ENCODE measurements at places on chromosomes 13 and 19. TPM values are rescaled to one million over a fixed set of nuclear protein-coding genes. Genes with fewer than 3 reads are reported as not detected.

DNA sequence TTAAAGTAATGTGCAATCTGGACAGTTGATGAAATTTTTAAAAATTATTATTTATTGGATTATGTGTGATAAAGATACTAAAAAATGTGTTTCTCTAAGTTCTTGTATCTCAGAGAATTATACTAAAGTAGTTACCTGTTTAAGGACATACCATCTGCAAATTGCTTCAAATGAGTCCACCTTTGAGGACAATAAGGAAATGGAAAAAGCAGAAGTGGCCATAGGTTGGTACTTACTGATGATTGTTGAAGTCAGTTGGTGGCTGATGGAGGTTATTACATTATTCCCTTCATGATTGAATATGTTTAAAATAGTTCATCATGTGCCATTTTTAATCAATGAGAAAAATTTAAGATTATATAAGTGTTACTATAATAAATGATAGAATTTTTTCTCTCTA, 367.0 kb downstream of the MYO16 start:
- H3K27ac ChIP-seq = no peak overlapping the region
- no peaks in the 10 kb centered on the region for H3K36me3 ChIP-seq
- H3K4me3 ChIP-seq = no peak overlapping the region
- H3K27me3 ChIP-seq = no peaks in the 10 kb centered on the region

- peaks cover 86% of the 10 kb centered on the region for H3K4me1 ChIP-seq
- peak overlapping the region; percentile 48 for H3K4me3 ChIP-seq
- H3K27me3 ChIP-seq = no peaks in the 10 kb centered on the region
These were observed 37.0 kb upstream of the NANOS3 start for GRCh38 chr19:13839938-13840304.

GRCh38 chr19:28199323-28199722, 1013.6 kb downstream of the UQCRFS1 start:
- H3K27me3 ChIP-seq = no peaks in the 10 kb centered on the region
- H3K36me3 ChIP-seq = no peaks in the 10 kb centered on the region
- H3K27ac ChIP-seq = no peak overlapping the region
- H3K4me1 ChIP-seq = no peaks in the 10 kb centered on the region
- H3K4me3 ChIP-seq = no peak overlapping the region
- DNase-seq = no peak

GRCh38 chr13:33349288-33349985, 63.9 kb upstream of the STARD13 start:
- DNase-seq = no peak
- no peaks in the 10 kb centered on the region for H3K4me1 ChIP-seq
- H3K27ac ChIP-seq = no peak overlapping the region
- no peaks in the 10 kb centered on the region for H3K36me3 ChIP-seq
- peaks cover 34% of the 10 kb centered on the region for H3K27me3 ChIP-seq

- peaks cover 5% of the 10 kb centered on the region for H3K36me3 ChIP-seq
- no peaks in the 10 kb centered on the region for H3K4me1 ChIP-seq
- DNase-seq = no peak
- no peak overlapping the region for H3K4me3 ChIP-seq
These were observed 2.3 kb downstream of the ZNF726 start for GRCh38 chr19:23916991-23917390.

GRCh38 chr19:32450217-32450616, 44.6 kb downstream of the DPY19L3 start:
- H3K4me1 ChIP-seq = no peaks in the 10 kb centered on the region
- no peak for DNase-seq
- H3K27me3 ChIP-seq = no peaks in the 10 kb centered on the region
- no peaks in the 10 kb centered on the region for H3K36me3 ChIP-seq

DNA sequence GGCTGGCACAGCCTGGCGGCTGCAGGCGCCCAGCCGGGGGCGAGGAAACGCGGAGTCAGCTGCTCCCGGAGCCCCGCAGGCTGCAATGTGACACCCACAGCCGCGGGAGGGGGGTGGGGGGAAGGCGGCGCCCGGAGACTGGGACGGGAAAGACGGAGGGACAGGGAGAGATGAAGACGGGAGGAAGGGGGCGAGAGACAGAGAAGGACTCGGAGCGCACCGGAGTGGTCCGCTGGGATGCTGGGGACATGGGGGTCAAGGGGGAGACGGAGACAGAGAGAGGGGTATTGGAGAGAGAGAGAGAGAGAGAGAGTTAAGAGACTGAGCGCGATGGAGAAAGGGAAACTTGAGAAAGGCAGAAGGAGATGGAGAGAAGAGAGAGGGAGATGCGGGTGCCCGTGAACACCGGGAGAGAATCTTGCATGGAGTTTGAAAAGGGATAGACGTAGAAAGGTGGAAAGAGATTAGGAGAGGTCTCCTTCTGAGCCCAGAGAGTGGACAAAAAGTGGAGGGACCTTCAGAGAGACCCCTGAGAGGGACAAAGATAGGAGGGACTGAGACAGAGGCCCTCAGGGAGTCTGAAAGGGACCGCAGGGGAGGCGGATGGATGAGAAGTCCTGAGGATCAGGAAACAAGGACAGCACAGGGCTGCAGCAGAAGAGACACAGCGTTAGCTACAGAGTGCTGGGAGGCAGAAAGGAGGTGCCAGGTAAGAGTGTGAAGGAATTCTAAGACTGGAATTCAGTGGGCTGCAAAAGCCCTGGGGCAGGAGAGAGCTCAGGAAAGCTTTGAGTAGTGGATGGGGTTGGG, 1.0 kb downstream of the SCN1B start:
- DNase-seq = no peak
- no peaks in the 10 kb centered on the region for H3K4me1 ChIP-seq

DNA sequence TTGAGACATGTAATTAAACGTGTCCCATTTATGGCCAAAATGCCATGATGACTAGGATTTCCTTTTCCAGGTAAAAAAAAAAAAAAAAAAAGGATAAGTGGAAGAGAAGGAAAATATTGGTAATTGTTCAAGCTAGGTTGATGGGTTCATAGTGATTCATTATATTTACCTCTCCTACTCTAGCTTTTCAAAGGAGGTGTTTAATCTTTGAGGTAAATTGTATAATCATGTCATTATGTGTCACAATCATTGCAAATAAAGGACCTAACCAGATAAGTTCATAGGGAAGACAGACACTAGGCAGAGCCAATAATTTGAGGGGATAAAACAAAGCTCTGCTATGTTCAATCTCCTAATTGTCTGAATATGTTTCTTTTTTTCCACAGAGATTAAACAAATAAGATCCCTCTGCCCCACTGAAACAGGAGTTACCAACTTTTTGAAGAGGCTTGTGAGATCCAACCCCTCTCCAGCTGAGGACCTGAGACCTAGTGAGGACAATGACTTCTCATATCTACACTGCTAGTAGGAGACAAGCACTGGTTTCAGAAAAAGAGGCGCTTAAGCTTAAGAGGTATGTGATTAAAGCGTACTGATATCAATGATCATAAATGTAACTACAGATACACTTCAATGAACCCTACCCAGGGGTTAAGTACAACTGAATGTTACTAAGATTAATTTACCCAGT, 61.4 kb downstream of the USP12 start:
- H3K4me3 ChIP-seq = no peak overlapping the region
- H3K36me3 ChIP-seq = peaks cover 4% of the 10 kb centered on the region
- no peak for DNase-seq
- H3K4me1 ChIP-seq = no peaks in the 10 kb centered on the region

DNA sequence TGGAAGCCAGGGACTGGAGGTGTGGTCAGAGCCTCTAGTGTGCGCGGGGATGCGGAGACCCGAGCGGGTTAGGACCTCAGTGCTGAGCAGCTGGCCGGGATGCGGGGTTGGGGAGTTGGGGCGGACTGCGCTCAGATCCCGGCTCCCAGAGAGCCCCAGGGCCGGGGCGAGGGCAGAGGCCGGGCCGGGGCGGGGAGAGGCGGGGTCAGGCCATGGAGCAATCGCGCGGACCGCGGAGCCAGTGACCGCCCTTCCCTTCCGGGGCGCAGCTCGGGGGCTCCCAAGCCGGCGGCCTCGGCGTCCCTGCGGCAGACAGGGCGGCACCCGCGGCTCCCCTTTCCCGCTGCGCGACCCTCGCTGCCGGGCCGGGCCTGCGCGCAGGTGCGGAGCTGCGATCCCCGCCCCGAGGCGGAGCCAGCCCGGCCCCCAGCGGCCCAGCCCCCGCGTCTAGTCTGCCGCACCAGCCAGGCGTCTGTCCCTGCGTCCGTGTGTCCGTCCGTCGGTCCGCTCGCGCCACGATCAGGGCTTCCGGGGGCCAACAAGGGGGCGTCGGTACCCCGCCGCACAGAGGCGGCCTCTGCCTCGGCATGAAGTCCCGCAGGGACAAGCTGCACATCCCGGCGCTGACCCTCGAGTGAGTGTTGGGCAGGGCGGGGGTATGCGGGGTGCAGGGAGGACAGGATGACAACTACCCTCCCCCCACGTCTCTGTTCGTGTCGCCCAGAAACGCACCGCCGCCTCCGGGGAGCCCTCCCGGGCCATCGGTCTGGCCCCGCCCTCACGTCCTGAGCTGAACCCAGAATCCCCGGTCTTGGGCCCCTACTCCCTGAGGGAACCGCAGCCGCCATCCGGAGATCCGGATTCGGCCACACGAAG, 12.4 kb downstream of the MAST3 start:
- no peak for DNase-seq
- peaks cover 16% of the 10 kb centered on the region for H3K27me3 ChIP-seq
- H3K4me1 ChIP-seq = peaks cover 38% of the 10 kb centered on the region
- H3K36me3 ChIP-seq = no peaks in the 10 kb centered on the region
- H3K27ac ChIP-seq = peak overlapping the region; percentile 26

CACNG7 gene
- total RNA-seq = not detected

DNA sequence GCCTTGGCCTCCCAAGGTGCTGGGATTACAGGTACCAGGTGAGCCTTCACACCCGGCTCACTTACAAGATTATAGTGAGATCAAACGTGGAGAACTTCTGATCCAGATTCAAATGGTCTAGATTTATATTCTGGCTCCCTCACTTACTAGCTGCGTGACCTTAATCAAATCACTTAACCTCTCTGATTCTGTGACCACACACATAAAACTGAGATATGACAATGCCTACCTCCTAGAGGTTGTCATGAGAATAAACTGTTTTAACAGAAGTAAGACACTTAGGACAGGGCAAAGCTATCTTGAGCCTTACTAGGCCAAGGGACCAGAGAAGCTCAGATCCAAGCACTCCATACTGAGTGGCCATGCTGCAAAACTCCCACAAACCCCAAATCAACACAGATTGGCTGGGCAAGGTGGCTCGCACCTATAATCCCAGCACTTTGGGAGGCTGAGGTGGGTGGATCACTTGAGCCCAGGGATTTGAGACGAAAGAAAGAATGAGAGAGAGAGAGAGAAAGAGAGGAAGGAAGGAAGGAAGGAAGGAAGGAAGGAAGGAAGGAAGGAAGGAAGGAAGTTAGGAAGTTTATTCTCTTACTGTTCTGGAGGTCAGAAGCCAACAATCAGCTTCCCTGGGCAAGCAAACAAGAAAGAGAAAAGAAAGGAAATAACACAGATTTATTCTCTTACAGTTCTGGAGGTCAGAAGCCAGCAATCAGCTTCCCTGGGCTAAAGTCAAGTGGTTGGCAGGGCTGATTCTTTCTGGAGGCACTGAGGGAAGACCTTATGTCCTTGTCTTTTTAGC, 46.1 kb upstream of the MAP3K10 start:
- DNase-seq = no peak
- H3K36me3 ChIP-seq = no peaks in the 10 kb centered on the region

GRCh38 chr13:41562083-41562482, 104.7 kb downstream of the RGCC start:
- no peak overlapping the region for H3K4me3 ChIP-seq
- H3K27me3 ChIP-seq = no peaks in the 10 kb centered on the region
- peaks cover 21% of the 10 kb centered on the region for H3K4me1 ChIP-seq
- DNase-seq = peak; percentile 62

- H3K27me3 ChIP-seq = no peaks in the 10 kb centered on the region
- no peak overlapping the region for H3K4me3 ChIP-seq
- no peak for DNase-seq
- no peak overlapping the region for H3K27ac ChIP-seq
- H3K36me3 ChIP-seq = no peaks in the 10 kb centered on the region
These were observed 27.7 kb downstream of the CRTC1 start for GRCh38 chr19:18710996-18711751.

DNA sequence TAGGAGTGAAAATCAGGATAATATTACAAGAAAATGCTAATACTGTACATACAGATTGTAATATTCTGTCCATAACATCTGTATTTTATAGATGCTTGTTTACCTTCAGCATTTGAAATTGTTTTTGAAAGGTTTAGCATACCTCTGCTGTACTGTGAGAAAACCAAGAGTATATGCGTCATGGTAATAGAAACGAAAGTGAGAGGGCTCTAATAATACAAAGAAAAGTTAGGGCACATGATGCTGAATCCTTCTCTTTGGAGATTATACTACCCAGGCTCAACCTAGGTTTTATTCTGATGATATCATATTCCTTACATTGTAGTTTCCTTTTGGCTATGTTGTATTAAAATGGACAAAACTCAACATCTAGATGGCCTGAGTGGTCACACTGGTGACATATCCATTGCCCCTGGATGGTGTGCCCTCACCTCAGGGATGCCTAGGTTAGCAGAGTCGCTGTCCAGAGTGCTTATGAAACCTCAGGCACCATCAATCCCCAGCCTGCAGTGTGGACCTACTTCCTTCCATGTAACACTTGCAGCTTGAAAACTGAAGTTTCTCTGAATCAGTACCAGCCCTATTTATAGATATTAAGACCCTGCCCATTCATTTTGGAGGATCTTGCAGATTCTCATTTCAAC, 253.7 kb downstream of the KCTD12 start:
- H3K27ac ChIP-seq = no peak overlapping the region
- DNase-seq = no peak
- H3K36me3 ChIP-seq = no peaks in the 10 kb centered on the region

FGF9 gene
- 0.28 TPM for total RNA-seq

GRCh38 chr19:54178581-54179261, 5.8 kb upstream of the TMC4 start:
- no peak for DNase-seq
- H3K4me1 ChIP-seq = no peaks in the 10 kb centered on the region
- H3K4me3 ChIP-seq = no peak overlapping the region
- peaks cover 21% of the 10 kb centered on the region for H3K36me3 ChIP-seq
- H3K27ac ChIP-seq = no peak overlapping the region

GRCh38 chr13:92390217-92390616, 836.4 kb upstream of the GPC6 start:
- H3K27me3 ChIP-seq = no peaks in the 10 kb centered on the region
- no peak overlapping the region for H3K27ac ChIP-seq
- H3K4me1 ChIP-seq = no peaks in the 10 kb centered on the region
- no peak for DNase-seq

- peak; percentile 52 for DNase-seq
- no peaks in the 10 kb centered on the region for H3K27me3 ChIP-seq
- H3K4me3 ChIP-seq = no peak overlapping the region
- H3K4me1 ChIP-seq = no peaks in the 10 kb centered on the region
These were observed 16.8 kb downstream of the FPR2 start for GRCh38 chr19:51777570-51778462.

GRCh38 chr19:45643024-45643926, 4.1 kb upstream of the EML2 start:
- no peak overlapping the region for H3K27ac ChIP-seq
- DNase-seq = peak; percentile 91
- no peak overlapping the region for H3K4me3 ChIP-seq
- H3K36me3 ChIP-seq = no peaks in the 10 kb centered on the region
- peaks cover 16% of the 10 kb centered on the region for H3K4me1 ChIP-seq

- peaks cover 77% of the 10 kb centered on the region for H3K4me1 ChIP-seq
- peak overlapping the region; percentile 37 for H3K27ac ChIP-seq
- no peak overlapping the region for H3K4me3 ChIP-seq
- H3K27me3 ChIP-seq = no peaks in the 10 kb centered on the region
These were observed 21.2 kb upstream of the DOCK9 start for GRCh38 chr13:98998831-98999638.

ATP1A3 gene
- 1.2 TPM for total RNA-seq
